ENCODE measurements at places on chromosomes 5 and 9.
A peak's percentile ranks its signal among the peaks of the same experiment; 100 is the strongest.

- no peak for DNase-seq
Measured at GRCh38 chr5:89816038-89816437, 593.5 kb downstream of the CETN3 start.

GRCh38 chr9:117293206-117294114 is 121.4 kb downstream of the ASTN2 start:
- no peak for DNase-seq

DNA sequence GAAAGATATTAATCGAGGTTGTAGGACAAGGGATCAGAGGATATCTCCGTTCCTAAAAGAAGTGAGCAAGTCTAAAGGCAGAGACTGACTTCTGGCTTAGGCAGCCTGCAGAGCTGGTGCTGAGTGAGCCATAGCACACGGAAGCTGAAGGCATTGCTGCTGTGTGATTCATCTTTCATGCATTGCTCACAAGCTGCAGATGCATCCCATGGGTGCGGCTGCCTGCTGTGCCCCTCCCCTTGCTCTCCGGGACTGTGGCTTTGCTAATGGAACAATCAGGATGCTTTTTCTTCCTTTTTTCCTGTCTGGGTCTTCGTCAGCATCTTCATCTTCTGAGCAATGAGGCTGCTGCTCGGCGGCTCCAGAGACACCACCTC is 341.4 kb downstream of the DIRAS2 start:
- DNase-seq: no peak

- DNase-seq: no peak
Measured at GRCh38 chr9:37429441-37430285, 7.2 kb downstream of the GRHPR start.

DNA sequence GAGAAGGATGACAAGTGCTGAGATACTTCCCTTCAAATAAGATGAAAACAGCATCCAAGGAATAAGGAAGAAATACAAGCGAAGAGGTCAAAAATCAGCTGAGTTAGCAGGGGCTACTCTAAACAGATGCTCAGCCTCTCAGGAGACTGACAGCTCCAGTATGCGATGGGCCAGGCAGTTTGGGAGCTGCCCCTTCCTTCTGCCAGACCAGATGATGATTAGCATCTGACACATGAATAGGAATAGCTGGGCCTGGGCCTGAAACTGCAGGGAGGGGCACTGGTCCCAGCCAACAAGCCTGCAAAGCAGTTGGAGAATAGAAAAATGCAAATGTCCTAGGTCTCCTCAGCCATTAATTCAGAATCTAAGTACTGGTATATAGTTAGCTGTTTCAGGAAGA is 13.1 kb upstream of the MAP3K1 start:
- no peak for DNase-seq

DNA sequence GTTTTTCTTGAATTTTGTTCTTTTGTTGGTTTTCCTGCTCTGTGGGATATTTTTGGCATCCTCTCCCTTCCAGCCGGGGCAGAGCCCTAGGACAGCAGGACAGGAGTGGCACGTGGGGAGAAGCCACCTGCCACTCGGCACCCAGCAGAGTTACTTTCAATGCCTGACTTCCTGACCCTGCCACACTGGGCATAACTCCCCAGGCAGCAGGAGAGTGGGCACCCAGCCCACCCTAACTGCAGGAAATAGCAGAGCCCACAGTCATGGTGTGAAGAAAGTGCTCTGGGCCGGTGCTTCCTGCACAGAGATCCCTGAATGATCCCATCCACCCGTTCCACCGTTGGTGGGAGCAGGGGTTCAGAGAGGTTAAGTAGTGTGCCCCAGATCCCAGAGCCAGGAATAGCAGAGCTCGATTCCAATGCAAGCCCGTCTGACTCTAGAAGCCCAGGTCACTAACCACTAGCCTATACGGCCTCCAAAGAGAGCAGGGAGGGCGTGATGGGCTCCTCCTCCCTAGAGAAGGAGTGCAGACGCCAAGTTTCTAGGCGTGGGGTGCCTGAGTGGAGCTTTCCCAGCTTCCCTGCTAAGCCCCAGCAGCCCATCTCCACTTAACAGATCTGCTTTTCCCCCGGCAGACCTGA is 8.1 kb upstream of the NUP214 start:
- DNase-seq: no peak

- DNase-seq: no peak
Measured at GRCh38 chr9:23322392-23322791, 503.6 kb downstream of the ELAVL2 start.

GRCh38 chr5:21145376-21145775 is 1157.4 kb upstream of the CDH18 start:
- DNase-seq: no peak

DNA sequence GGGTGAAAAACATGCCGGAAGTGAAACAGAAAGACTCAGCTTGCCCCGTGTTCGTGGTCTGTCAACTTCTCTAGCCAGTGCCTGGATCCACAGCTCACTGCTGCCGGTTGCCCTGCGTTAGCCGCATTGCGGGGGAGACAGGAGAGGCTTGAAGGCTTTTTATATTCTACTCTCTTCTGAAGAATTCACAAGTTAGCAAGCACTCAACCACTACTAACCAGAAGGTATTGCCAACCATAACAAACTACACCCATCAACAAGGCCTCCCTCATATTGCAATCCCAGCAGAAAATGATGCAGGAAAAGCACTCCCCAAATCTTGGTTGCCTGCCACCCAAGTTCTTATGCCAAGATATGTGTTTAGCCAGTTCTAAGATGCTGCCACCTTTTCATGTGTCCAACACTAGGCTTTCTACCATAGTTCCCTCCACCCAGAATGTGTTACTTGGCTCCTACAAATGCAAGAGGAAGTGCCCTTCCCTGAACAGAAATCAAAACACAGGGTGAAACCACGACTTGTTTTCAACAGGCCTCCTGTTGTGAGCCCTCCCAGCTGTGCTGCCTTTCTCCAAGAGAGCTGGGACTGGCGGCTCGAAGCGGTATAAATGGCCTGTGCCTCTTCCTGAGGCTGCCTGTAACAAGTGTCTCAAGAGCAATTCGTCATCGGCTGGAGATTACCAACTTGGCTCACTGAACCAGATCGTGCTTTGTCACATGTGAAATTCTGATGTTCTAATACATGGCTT is 129.0 kb downstream of the SNX18 start:
- DNase-seq: peak; percentile 42

GRCh38 chr9:127568618-127568970 is 43.5 kb upstream of the STXBP1 start:
- no peak for DNase-seq

GRCh38 chr5:83475935-83476814 is 4.6 kb downstream of the VCAN start:
- DNase-seq: no peak

GRCh38 chr5:23507278-23507685 is at the start of gene PRDM9:
PRDM9 (plus strand) TSS chr5:23507609; CDS start chr5:23509034, 1,425 bp downstream.
- DNase-seq: no peak

DNA sequence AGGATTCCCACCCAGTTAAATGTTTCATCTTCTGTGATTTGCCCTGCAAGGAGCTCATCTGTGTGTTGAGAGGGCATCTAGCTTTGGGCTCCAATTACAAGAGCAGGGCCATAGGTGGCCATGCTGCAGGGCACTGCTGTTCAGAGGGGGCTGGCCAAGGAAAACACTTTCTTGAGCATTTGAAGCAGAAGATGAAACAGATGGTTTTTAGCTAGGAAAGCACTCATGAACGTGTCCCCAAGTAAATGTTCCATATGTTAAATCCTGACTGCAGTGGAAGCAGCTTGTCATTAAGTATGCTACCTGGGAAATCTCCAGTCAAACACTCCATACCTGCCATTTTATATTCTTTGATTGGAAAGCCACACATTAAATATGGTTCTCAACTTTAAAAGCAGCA is 176.6 kb downstream of the FBXL7 start:
- DNase-seq: no peak

DNA sequence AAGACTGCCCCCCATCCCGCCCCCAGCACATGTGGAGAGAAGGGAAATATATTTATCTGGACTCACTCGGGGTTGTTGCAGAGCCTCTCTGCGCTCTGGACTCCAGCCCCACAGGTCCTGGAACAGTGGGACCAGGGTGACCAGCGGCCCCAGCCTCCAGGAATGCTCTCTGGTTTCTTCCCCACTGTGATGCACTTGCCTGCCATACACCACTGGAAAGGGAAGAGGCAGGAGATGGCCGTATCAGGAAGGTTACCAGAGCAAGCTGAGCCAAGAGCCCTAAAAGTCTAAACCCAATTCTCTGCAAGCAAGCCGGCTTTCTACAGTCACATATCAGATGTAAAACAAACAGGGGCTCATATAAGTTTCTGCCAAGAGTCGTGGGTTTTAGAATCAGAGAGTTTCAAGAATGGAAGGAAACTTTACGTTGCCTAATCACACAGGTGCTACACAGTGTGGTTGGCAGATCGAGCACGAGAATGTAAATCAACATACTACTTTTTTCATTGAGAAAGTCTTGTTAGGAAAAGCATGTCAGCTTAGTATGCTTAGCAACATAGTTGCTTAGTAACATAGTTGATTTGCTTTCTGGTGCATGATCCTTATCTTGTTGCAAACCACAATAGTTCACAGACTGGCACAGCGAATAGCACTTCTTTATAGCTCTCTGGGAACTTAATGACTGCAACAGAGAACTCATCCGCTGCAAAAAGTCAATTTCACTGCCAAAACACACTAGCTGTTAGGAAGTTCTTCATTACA is 201.2 kb downstream of the TARS1 start:
- DNase-seq: no peak

- DNase-seq: no peak
Measured at GRCh38 chr5:113061846-113062780, 85.5 kb downstream of the DCP2 start.

- DNase-seq: no peak
Measured at GRCh38 chr9:13962006-13962405, 351.9 kb downstream of the NFIB start.
